Stimulated activated CD4-positive, alpha-beta T cell treated with anti-CD3 and anti-CD28 coated beads, Interleukin-4, amount 100 ng/mL, for 4 hours (primary cell): ENCODE measurements at places on chromosomes 2 and 18.

DNA sequence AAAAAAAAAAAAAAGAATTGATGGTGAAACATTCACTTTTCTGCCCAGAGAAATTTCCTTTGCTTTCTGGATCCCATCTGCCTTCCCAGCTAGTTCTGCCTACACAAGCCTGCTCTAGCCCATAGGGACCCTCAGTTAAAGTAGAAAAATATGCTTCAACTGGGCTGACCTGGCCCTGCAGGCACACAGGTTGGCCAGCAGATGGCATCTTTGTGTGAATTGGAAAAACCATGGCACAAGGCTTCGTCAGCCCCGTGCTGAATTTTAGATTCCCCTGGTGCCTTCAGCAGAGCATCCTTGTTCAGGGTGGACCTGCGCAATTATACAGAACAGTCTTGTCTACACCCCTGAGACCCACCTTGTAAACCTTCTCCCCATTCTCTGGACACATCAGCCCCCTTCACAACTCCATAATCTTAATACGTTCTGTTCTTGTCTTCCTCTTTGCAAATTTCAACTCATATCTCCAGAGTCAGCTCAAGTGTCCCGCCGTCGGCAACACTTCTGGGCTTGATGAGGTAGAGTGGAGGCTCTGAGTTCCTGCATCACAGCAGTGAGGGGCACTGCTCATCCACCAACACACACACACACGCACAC lies 114.5 kb downstream of the INSIG2 start:
- DNase-seq: peak; percentile 39

DNA sequence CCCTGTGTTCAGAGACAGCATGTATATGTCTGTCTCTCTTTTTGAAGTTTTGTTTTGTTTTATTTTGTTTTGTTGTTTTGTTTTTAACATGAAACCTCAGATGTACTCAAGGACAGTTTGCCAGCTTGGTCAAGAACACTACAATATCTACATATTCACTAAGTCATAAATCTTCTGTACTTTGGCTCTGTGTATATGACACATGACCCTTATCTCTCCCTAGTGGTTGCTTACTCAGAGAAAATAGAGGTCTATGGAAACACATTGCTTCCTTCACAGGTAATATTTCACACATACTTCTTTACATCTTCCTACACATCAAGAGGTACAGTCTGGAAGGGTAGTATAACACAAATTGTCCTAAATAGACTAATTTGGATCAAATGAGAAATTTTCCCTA lies 312.6 kb upstream of the VRK2 start:
- no peak for DNase-seq

DNA sequence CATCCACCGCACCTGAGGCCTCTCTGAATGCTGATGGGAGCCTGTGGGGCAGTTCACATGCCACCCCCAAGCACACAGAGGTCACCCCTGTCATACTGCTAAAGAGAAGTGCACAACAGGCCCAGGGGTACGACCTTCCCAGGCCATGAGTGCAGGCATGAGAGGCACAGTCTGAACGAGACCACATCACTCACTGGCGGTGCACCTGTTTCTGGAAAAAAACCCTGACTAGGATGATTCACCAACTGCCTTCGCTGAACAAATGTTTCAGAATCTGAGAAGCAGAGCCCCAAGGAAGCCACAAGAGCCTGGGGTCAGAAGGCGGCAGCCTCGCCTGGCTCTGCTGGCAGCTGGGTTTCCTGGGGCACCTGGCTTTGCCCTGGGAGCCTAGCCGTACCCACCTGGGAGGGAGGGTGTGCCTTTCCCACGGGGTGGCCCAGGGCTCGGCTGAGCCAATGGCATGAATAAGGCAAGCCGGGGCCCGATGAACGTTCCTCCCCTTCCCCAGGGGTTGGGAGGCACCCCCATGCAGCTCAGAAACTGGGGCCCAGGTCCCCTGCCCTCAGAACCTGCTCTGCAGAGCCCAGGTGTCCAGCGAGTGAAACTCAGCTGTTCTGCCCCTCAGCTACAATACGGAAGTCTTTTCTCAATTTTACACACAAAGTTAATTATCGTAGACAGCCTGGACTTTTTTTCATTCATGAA lies 73.8 kb downstream of the HDAC4 start:
- DNase-seq: peak; percentile 49

DNA sequence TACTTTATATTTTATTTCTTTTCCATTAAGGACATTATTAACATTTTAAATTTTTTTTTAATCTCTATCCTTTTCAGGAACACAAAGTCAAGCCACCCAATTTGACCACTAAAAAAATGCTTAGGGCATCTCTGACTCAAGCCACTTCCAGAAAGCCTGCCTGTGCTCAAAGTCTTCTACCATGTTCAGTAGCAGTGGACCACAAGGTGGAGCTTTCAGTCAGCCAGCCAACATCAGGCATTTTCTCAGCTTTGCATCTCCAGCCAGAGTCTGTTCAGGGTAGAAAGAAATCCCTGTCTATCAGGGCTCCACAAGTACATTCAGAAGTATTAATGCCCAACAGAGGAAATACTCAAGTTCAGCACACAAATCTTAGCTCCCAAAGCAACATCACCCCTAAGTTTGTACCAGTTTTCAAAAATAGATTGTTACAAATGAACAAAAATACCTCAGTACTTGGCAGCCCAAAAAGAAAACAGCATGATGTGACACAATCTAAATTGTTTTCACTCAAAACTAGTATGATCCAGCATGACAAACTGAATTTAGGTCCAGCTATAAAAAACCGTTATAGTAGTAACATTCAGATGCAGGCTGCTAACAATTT lies 37.6 kb downstream of the C18orf63 start:
- DNase-seq: peak; percentile 13

DNA sequence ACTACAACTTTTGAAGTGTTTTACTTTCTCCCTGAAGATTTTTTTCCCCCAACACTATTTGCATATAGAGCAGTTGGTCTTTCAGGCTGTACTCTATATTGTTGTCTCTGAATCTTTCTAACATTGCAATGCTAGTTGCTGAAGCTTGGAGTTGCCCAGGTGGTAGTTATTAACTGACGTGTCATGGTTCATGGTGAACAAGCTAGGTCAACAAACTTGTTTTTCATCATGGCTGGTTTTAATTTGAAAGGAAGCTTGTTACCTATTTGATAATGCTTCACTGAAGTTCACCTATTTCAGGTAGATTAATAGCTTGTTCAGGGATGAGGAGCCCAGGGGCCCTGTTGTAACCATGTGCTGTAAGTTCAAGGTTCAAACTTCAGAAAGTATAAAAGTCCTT lies 158.8 kb upstream of the ZEB2 start:
- DNase-seq: no peak

DNA sequence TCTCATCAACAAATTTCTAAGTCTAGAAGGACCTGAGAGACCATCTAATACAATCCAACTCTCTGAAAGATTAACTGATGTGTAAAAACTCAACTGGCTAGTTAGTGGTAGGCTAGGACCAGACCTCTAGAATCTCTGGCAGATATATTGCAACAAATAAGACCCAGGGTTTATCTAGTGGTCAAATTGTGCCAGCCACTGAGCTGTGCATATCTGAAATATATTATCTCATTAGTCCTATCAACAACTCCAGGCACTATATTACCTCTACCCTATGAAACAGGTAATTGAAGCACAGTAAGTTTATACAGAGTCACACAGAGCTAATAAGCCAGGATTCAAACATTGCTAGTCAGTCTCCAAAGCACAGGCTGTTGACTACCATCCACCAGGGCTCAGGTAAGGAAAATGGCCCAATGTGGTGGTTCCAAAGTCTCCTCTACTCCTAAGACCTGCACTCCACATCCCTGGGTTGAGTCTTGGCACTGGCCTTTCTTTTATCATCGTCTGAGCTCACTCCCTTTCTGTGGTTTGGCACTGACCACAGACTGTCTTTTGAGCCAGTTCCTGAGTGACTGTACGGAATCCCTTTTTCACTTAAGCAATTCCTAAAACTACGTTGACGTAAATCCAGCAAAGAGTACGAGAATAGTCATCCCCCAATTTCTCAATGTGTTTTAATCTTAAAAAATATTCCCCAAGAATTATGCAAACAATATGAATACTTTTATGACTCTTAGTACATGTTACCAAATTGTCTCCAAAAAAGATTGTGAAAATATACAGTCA lies 11.9 kb upstream of the PID1 start:
- DNase-seq: no peak

GRCh38 chr18:54973046-54973445 lies 13.8 kb upstream of the CCDC68 start:
- DNase-seq: no peak

GRCh38 chr2:216589791-216590190 lies 43.4 kb upstream of the IGFBP2 start:
- no peak for DNase-seq

DNA sequence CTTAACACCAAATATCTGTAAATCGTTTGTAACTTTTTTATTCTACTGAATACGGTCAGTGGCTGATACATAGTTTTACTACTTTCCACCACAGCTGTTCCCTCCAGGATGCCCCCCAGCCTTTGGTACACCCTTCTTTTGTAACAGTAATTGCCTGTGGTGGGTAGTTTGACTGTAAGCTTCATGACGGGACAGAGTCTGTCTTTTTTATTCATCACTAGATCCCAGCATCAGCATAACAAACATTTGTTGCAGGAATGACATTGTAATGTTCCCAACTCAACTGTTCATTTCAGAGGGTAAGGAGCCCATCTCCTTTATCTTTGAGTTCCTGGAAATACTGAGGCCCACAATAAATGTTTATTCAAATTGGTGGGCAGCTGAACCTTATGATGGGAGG lies 67.5 kb downstream of the MBOAT2 start:
- DNase-seq: no peak

DNA sequence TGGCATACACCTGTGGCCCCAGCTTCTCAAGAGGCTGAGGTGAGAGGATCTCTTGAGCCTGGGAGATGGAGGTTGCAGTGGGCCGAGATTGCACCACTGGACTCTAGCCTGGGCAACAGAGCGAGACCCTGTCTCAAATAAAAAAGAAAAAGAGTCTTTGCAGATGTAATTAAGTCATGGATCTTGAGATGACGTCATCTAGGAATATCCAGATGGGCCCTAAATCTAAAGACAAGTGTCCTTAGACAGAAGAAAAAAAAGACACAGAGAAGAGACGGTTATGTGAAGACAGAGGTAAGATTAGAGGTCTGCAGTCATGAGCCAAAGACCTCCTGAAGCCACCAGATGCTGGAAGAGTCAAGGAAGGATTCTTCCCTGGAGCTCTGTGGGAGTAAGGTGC lies 74.3 kb downstream of the RHOB start:
- DNase-seq: no peak

- DNase-seq: no peak
Measured at GRCh38 chr2:111100765-111101162, 19.9 kb upstream of the BCL2L11 start.

GRCh38 chr2:105771836-105772235 lies 27.1 kb downstream of the NCK2 start:
- no peak for DNase-seq

GRCh38 chr2:225207043-225207442 lies 164.8 kb upstream of the DOCK10 start:
- DNase-seq: no peak

DNA sequence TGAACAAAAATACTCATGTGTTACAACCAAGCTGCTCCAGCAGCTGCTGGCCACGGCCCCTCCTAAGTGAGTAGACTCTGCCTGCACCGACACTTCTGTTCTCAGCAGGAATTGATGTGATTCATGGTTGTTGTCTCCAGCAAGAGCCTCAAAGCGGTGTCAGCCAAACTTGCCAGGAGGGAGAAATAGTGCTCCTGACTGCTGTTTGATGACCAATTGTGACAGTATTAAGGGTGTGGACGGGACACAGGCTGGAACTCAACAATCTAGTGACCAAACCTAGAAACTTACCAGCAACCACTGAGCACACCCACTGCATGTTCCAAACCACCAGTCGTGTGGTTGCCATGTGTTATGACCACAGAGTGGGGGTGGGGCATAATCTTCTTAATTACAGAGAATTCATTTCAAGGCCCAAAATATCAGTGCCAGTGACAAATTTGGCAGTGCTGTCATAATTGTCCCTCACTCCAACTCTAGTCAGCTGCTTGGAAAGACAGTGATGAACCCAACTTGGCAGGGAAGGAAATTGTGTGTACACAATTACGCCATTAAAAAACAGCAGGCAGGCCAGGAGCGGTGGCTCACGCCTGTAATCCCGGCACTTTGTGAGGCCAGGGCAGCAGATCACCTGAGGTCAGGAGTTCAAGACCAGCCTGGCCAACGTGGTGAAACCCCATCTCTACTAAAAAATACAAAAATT lies 30.4 kb downstream of the FBLN7 start:
- no peak for DNase-seq

GRCh38 chr18:48319801-48320638 lies 89.2 kb downstream of the ZBTB7C start:
- DNase-seq: no peak

- DNase-seq: no peak
Measured at GRCh38 chr2:40400336-40400953, 51.4 kb downstream of the SLC8A1 start.

- no peak for DNase-seq
Measured at GRCh38 chr2:71933467-71934319, 214.0 kb downstream of the CYP26B1 start.

DNA sequence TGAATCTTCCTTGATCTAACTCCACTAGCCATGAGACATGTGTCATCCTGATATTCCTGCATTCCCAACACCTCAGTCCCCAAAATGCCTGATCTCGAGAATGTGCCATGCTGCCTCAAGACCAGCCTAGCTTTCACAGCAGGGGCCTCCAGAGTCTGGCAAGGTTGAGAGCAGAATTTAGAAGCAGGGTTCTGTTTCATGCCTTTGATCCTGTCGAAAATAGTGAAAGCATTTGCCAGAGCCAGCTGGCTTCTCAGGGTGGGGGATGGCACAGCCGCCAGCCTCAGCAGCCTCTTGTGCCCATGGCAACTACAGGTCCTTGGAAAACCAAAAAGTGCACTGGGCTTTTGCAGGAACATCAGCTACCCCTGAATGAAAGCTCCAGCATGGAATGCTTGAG lies 143.5 kb downstream of the RTN4 start:
- DNase-seq: no peak

- DNase-seq: no peak
Measured at GRCh38 chr2:199339891-199340605, 117.7 kb downstream of the SATB2 start.

- DNase-seq: no peak
Measured at GRCh38 chr2:61353909-61354308, 117.0 kb downstream of the USP34 start.

DNA sequence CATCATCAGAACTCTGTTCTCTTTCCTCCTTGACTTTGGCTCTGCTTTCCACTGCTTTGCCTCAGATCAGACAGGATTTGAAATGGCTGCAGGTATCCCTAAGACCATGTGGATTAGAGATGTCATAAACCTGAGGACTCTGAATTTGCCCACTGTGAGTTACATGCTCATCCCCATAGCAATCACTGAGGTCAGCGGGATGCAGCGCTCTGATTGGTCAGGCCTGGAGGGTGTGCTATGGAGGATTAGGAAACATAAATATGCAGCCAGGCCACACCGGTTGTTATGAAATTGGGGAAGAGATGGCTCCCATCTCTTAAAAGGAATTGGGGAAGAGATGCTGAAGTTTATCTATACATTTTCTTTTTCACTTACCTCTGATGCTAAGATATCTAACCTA lies 73.7 kb upstream of the DNAJC10 start:
- DNase-seq: peak; percentile 15
